ENCODE measurements at places on chromosomes 12 and 14.
A peak's percentile ranks its signal among the peaks of the same experiment; 100 is the strongest.

DNA sequence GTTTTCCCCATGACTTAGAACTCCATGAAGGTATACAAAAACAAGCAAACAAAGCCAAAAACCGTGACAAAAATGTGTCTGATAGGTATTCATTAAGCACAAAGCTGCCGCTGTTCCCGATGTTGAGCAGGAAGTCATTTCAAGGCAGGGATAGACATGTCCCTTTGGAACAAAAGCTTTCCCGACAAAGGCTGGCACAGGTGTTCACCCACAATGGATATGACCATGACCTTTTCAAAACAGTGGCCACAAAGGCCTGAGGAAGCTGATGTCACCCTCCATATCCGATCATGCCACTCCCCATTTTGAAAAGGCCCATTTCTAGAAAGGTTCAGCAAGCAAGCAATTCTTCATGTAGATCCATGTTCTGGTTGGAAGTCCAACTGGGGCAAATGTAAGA lies 279.1 kb downstream of the BTG1 start:
- DNase-seq, result no peak

DNA sequence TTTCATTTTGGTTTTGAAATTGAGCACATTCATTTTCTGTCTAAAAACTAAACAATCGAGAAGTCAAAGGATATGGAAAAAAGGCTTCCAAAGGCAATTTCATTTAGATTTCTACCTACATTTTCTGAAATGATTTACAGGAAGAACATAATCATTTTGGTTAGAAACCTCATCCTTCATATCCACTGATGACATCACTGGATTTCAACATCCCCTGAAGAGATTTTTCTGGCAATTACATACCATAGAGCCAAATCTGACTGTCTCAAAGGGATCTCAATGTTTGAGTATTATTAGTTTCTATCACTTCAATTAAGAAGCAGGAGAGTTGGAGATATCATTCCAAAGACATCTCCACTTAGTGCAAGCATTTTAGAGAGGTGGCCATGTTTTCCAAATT lies 137.8 kb downstream of the TTC7B start:
- DNase-seq, result no peak

DNA sequence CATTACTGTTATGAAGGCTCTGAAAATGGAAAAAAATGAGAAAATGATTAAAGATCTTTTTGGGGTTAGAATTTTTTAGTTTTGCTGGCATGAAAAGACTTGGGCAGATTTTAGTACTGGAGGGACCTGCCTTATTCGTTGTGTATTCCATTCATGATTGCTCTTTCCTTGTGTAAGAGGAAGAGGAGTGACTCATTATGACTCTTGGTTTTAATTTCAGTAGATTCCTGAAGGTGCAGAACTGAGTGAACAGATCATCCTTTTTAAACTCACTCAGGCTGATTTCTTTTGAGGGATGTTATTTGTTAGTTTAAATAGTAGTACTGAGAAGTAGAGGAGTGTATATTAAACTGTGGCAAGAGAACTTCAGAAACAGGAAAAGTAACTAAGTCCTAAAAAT lies 41.6 kb downstream of the AKAP6 start:
- no peak for DNase-seq

GRCh38 chr14:104326848-104327247 lies 188.5 kb downstream of the KIF26A start:
- DNase-seq, result no peak

- no peak for DNase-seq
Measured at GRCh38 chr12:73726881-73727280, 810.8 kb upstream of the ATXN7L3B start.

- no peak for DNase-seq
Measured at GRCh38 chr14:97709552-97709951, 912.4 kb downstream of the VRK1 start.

DNA sequence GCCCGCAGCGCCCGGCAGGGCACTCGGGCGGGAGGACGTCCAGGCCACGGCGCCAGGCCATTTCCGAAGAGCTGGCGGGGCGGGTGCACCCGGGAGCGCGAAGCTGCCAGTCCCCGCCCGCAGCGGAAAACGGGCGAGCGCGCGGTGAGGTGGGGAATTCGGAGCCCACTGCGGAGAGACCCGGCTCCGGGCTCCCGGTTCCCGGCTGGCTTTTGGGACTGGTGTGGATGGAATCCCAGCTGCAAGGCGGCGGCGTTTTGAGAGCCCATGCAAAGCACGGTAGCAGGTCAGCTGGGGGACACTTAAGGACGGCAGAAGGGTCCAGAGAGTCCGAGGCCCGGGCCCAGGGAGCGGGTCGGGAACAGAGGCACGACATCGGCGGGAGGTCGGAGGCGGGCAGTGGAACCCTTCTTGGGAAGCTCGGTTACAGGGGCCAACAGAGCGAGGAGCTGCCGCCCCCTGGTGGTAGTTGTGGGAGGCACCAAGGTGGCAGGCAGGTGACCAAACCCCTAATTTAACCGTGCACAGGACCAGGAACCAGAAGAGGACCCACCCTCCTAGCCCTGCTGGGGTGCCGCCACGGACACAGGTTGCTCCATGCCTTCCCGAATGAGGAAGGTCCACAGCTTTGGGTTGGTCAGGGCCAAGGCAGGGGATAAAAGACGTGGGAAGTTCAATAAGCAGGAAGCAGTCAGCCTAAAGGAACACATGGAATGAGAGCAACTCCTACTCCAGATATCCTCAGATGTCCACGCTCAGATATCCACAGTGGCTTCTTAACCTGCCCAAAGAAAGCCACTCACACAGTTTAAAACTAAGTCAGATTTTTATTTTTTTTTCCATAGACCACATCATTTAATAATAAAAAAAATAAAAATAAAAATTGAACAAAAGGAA lies 685 bp upstream of the CDH24 start:
- DNase-seq, result peak; percentile 88

DNA sequence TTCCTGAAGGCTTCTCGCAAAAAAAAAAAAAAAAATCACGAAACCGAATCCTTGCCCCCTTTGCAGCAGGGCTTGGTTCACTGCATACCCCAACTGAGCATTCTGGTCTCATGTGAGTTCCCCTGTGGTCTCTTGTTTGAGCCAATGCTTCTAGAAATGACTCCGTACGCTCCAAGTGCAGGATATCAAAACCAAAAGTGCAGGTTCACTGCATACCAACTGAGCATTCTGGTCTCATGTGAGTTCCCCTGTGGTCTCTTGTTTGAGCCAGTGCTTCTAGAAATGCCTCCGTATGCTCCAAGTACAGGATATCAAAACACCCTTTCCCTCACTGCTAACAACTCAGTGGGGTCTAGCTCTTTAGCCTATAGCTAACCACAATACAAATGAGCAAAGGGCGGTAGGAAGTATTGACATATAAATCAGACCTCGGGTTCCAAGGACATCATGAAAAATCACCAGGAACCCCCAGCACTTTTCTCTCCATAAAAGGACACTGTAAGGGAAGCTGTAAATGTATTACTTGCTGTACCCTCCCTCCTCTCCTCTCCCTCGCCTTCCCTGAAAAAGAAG lies 206.3 kb upstream of the NOS1 start:
- no peak for DNase-seq

DNA sequence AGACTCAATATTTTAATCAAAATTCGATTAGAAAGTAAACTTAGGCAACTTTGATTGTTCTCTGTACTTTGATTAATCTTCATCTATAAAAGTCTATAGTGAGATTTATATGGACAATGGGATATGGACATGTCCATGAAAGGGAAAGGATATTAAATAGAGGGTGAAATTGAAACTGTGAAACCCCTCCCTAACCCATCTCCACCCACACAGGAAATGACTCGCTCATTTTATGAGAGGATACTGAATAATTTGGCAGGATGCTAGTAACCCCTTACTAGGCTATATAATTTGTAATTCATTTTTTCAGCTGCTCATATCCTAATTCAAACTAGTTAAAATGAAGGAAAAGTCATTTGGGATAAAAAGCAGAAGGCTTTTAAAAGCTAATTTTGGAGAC lies 328.0 kb upstream of the ATP2B1 start:
- DNase-seq, result peak; percentile 15

GRCh38 chr14:55977392-55978150 lies 140.6 kb upstream of the PELI2 start:
- no peak for DNase-seq

DNA sequence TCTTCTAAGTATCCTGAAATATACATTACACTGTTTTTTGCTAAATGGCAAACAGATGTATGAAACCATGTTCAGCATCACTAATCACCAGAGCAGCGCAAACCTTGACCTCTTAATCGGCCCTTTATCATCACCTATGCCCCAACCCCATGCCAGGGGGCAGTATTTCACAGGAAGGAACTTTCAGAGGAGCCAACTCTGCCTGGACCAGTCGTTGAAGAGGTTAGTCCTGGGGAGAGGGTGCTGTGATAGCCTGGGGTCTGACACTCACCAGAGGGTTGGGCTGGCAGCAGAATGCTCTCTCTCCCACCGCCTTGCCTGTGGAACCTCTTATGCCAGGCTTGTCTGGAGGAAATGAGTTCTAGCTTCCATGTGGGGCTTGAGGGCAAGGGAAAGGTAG lies 411.7 kb downstream of the TMEM117 start:
- DNase-seq, result no peak

GRCh38 chr14:22903742-22904087 lies 15.2 kb downstream of the RBM23 start:
- no peak for DNase-seq

DNA sequence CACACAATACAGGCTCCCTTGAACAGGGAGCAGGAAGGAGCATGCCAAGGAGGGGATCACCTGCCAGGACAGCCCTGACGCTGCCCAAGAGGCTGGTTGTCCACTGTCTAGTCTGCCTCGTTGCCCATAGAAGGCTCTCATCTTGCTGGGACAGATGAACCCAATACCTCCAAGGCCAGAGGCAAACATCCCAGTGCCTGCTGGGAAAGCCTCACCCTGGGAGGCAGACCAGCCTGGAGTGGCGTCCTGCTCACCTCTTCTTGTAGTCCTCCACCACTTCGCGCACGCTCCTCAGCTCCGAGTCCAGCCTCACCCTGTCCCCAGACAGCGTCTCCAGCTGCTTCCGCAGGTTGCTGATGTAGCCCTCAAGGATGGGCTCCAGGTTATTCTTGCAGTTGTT lies 2.4 kb downstream of the KRT73 start:
- no peak for DNase-seq

GRCh38 chr12:81626406-81626805 lies 132.7 kb downstream of the PPFIA2 start:
- DNase-seq, result no peak

DNA sequence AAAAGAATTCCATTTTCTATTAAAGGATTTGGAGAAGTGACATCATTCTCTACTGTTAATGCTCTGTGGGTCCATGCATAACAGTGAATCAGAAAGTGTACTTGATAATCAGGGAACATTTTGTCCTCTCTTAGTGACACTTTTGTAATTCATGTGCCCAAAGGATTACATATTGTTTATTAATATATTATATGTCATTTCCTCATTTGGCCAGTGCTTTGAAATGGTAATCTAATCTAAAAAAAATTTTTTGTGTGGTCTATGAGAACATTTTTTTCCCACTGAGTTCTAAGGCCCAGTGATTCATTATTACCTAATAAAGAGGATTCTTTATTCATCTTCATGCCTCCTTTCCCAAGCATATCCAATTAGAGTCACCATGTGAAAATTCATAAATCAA lies 79.7 kb upstream of the MYF6 start:
- DNase-seq, result no peak

GRCh38 chr14:68824517-68825347 lies 31.9 kb upstream of the ZFP36L1 start:
- no peak for DNase-seq

- peak; percentile 40 for DNase-seq
Measured at GRCh38 chr14:99412117-99413061, 68.3 kb downstream of the SETD3 start.

DNA sequence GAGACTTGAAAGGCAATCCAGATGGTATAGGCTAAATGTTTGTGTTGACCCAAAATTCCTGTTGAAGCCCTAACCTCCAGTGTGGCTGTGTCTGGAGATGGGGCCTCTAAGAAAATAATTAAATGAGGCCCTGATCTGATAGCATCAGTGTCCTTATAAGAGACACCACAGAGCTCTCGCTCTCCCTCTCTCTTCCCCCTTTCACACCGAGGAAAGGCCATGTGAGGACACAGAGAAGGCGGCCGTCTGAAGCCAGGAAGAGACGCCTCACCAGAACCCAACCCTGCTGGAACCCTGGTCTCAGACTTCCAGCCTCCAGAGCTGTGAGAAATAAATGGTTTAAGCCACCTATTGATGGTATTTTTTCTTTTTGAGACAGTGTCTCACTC lies 87.5 kb downstream of the SCARB1 start:
- DNase-seq, result no peak

- DNase-seq, result no peak
Measured at GRCh38 chr14:20626274-20626673, 15.2 kb downstream of the OR6S1 start.

DNA sequence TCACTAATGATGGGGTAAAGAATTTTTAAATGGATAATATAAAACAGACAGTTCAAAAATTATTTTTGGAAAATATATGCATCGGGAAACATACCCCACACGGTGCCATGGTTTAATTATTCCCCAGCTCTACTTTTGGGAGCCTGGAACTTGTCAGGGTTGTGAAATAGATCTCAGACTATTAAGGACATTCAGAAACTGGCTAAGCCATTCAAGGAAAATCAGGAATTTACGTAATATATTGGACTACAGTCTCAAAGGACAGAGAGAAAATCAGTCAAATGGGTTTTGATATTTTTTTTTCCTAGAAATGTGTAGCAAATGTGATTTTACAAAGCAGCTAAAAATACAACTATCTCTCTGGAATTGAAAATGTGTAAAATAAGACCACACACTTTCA lies 57.6 kb upstream of the MON2 start:
- DNase-seq, result no peak

DNA sequence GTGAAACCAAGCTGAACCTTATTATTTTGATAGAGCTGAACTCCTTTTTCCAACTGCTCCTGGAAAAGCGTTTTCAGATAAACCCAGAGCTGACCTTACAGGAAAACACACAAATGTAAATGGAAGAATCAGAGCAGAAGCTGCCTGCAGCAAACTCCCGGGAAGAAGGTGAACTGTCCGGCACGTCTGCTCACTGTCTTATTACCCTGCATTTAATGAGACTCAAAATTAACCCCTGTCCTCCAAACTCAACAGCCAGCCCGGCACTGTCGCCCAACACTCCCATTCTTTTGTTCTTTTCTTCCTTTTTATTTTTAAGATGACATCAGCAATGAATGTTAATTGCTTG lies 1046.9 kb upstream of the FLRT2 start:
- no peak for DNase-seq

DNA sequence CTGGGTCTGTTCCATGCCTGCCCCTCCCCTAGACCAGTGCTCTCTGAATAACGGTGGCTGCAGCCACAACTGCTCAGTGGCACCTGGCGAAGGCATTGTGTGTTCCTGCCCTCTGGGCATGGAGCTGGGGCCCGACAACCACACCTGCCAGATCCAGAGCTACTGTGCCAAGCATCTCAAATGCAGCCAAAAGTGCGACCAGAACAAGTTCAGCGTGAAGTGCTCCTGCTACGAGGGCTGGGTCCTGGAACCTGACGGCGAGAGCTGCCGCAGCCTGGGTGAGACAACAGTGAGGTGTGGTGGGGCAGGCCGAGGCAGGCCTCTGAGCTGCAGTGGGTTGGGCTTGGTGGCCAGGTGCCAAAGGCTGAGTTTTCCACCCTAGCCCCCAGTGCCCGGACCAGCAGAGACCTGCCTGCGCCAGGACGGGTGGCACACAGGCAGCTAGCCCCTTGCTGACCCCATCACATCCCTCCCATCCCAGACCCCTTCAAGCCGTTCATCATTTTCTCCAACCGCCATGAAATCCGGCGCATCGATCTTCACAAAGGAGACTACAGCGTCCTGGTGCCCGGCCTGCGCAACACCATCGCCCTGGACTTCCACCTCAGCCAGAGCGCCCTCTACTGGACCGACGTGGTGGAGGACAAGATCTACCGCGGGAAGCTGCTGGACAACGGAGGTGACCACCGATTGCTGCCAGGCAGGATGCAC lies 28.2 kb upstream of the LRP1-AS start:
- peak; percentile 42 for DNase-seq
